ENCODE measurements at places on chromosomes 2 and 18. TPM values are rescaled to one million over a fixed set of nuclear protein-coding genes. Genes with fewer than 3 reads are reported as not detected.

DNA sequence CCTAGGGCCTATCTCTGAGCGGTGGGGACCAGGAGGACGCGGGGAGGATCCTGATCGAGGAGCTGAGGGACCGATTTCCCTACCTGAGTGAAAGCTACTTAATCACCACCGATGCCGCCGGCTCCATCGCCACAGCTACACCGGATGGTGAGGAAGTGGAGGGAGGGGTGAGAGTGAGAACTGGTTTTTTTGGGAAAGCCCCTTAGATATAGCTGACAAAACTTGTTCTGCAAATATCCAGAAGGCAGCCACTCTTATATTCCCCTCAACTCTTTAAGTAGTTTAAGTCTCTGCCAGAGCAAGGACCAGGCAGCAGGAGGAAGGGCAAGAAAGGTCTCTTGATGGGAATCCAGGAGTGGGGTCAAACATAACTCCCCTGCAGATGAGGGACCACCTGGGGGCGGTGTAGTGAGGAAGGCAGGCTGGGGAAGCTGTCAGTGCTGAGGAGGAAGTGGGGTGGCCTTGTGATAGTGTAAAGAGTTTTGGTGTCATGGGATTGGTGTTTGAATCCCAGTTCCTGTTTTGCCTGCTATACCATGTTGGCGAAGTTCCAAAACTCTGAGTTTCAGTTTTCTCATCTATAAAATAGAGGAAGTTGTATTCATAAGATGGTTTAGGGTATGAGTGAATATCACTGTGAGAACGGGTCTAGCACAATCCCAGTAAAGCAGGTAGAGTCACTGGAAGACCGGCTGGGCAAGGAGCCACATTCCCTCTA lies 3.4 kb downstream of the NAGK start:
- DNase-seq = no peak

DNA sequence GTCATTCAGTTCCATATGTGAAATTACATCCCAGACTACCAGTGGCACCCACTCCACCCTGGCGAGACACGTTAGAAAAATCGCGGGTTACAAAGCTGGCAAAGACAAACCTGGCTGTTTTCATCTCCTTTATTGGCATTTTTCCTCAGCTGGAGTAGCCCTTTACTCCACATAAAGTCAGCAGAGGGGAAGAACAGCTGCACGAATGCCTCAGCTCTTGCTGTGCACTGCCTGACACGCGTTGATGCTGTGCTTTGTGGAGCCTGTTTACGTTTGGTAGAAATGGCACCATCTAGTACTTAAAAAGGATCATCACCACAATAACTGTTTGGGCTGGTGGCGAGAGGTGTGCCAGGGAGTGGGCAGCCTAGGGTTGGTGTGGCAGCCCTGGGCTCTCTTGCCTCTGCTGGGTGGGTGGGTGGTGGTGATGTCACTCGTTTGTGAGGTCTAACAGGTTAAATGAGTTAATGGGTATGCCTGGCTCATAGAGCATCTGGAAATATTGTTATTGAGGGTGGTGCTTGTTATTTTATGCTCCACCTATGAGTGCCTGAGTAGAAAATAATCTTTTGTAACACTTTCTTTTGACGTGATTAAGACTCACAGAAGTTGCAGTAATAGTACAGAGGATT lies 16.4 kb downstream of the FARP2 start:
- DNase-seq = no peak

Gene CDH19
- 0.09 TPM for total RNA-seq

Gene CROCC2
- total RNA-seq = not detected

All from cerebellum (tissue), 4 donors.